ENCODE measurements at places on chromosomes 7 and 10.
A peak's percentile ranks its signal among the peaks of the same experiment; 100 is the strongest.

DNA sequence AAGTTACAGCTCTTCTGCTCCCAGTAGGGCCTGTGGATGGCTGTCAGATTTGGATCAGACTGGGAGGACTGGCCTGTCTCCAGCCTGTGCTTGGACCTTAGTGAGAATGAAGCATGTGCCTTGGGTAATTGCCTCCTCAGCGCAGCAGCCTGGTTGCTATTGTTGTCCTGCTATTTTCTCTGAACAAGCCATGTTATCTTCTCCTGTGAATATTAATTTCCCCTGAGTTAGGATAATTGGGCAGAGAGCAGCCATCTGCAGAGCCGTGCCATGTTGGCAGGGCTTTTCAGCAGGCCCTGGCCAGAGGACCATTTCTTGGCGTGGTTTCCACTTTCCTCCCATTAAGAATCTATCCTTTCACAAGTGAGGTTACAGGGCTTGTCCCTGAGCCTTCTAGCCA is 497.3 kb downstream of the SORCS3 start:
- no peak for DNase-seq

- DNase-seq: no peak
Observed at GRCh38 chr10:34979938-34980337, 110.2 kb downstream of the CUL2 start.

GRCh38 chr10:131621784-131622624 is 278.8 kb upstream of the PPP2R2D start:
- no peak for DNase-seq

DNA sequence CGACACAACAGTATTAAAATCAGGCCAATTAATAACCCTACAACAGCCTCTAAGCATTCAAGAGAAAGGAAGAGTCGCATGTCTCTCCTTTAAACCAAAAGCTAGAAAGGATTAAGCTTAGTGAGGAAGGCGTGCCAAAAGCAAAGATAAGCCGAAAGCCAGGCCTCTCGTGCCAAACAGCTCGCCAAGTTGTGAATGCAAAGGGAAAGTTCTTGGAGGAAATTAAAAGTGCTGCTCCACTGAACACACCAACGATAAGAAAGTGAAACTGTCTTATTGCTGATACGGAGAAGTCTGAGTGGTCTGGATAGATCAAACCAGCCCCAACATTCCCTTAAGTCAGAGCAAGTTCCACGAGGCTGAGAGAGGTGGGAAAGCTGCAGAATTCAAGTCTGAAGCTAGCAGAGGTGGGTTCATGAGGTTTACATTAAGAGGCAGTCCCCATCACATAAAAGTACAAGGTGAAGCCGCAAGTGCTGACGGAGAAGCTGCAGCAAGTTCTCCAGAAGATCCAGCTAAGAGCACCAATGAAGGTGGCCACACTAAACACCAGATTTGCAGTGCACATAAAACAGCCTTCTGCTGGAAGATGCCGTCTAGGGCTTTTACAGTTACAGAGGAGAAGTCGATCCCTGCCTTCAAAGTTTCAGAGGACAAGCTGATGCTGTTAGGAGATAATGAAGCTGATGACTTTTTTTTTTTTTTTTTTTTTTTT is 194.8 kb downstream of the MAD1L1 start:
- no peak for DNase-seq

GRCh38 chr10:87761153-87761552 is 56.9 kb downstream of the ATAD1 start:
- no peak for DNase-seq

- peak; percentile 54 for DNase-seq
Observed at GRCh38 chr7:4797858-4798705, 22.7 kb downstream of the AP5Z1 start.

GRCh38 chr10:70908406-70909296 is 20.3 kb upstream of the PCBD1 start:
- DNase-seq: no peak

DNA sequence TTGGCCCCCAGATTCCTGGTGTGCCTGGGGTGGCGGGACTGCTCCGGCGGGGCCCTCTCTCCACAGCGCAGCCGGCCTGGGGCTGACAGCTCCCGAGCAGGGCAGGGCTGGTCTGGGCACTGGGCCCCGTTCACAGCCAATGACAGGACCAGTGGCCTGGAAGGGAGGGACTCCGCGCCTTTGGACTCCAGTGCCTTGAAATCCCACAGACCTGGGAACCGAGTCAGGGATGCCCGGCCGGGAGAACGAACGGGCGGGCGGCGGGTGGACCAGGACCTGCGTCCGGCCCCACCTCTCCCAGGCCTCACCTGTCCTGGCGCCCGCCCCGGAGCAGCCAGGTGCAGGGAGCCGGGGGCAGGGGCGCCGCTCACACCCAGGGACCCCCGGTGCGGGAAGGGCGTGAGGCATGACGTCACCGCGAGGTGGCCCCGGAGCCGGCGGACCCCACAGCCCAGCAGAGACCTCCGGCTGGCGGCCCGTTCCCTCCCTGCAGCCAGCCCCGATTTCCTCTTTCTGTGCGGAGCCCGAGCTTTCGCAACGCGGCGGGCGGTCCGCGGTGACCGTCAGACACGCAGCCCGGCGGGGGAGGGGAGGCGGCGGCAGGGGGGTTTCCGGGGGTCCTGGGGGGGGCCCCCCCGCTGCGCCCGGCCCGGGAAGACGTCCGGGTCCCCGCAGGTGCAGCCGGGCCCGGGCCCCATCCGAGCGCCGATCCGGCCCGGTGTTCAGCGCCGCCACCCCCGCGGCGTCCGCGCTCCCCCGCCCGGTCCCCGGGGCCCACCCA is 743 bp downstream of the ADAP1 start:
- DNase-seq: no peak

DNA sequence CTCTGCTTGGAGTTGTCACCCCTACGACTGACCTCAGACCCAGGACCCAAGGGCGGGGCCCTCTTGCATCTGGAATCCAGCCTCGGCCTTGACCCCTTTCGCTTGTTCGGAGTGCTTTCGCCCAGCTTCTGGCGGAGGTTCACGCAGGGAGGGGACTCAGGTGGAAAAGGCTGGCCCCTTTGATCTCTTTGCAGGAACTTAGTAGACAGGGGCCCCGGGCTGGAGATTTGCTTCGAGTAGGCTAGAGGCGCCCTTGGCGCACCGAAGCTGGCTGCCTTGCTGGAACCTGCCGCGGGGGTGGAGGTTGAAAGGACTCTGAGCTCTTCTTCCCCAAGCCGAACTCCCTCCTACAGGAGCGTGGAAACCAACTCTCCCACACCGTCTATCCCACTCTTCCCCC is 255.1 kb downstream of the OTUD1 start:
- DNase-seq: no peak

- DNase-seq: no peak
Observed at GRCh38 chr7:130946114-130946513, 212.1 kb upstream of the KLF14 start.

DNA sequence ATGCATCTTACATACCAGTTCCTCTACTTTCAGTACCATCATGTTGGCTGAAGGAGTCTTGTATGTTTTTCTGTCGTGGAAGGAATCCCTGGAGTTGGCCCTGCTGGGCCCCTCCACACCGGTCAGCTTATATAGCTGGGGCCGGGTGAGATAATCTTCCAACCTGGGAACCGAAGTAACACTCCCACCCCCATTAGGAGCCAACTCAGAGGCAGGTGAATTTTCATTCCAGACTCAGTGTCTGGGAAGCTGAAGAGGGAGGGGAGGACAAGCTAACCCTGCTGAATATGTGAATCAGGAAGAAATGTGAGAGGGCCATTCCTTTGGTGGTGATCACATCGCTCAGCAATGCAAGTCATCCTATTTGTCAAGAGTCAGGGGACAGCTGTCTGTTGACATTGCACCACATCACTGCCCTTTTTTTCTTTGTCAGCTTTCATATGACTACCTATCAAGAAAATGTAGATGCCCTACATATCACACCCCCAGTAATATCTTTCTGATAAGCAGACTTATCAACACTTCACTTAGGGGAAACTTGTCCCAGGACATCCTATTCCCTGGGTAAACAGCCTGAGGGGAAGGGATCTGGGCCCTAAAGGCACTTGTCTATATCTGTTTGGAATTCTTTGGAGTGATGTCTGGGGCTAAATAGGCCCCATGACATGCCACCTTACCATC is at the start of gene ANKRD1:
Gene ANKRD1 (minus strand): TSS at position 102 of the 681 bp plus-strand sequence. CDS start 60 bp downstream, at position 42.
- no peak for DNase-seq

GRCh38 chr10:44439239-44439957 is 54.5 kb upstream of the CXCL12 start:
- no peak for DNase-seq

DNA sequence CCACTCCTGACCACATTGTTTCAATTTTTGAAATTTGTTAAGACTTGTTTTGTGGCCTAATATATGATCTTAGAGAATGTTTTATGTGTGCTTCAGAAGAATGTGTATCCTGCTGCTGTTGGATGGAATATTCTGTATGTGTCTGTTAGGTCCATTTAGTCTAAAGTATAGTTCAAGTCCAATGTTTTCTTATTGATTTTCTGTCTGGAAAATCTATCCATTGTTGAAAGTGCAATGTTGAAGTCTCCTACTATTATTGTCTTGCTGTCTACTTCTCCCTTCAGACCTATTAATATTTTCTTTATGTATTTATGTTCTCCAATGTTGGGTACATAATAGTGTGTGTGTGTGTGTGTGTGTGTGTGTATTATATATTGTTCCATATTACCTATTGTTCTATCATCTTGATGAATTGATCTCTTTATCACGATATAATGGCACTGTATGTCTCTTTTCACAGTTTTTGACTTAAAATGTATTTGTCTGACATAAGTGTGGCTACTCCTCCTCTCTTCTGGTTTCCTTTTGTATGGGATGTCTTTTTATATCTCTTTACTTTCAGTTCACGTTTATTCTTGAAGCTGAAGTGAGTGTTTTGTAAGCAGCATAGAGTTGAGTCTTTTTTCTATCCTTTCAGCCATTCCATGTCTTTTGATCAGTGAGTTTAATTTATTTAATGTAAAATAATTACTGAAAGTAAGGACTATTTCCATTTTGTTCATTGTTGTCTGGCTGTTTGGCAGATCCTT is 61.3 kb downstream of the AKR1D1 start:
- DNase-seq: no peak

GRCh38 chr7:66964411-66964810 is 31.0 kb downstream of the SBDS start:
- no peak for DNase-seq
